Activated T-helper 9 cell treated with anti-CD3 and anti-CD28 coated beads, Interleukin-2, amount 50 U/mL, for 16 hours (primary cell): ENCODE measurements at places on chromosomes 12 and 14.
A peak's percentile ranks its signal among the peaks of the same experiment; 100 is the strongest.

DNA sequence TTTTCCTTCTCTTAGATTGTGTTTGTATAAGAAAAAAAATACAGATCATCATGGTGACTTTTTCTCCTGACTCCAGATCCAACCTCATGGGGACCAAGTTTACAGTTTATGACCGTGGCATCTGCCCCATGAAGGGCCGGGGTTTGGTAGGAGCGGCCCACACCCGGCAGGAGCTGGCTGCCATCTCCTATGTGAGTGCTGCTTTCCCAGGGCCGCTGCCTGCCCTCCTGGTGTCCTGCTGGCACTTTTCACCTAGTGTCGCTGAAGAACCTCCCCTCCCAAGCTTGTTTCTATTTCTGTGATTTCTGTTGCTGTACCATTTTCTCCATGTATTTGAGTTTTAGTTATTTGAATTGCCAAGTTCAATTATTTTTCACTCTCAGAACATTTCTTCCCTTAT, 24.8 kb upstream of the TEAD4 start:
- no peak for DNase-seq

DNA sequence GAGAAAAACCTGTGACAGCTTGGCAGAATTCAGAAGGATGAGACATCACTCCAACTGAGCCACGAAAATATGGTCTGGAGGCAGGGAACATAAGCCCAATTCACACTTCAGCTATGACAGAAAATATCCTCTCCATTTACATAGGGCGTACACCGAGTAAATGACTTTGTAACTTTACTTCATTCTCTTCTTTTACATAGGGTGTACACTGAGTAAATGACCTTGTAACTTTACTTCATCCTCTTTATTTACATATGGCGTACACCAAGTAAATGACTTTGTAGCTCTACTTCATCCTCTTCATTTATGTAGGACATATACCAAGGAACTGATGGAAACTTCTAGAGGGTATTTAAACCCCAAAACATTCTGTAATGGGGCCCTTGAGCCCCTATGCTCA, 14.1 kb upstream of the MAPKAPK5 start:
- no peak for DNase-seq

DNA sequence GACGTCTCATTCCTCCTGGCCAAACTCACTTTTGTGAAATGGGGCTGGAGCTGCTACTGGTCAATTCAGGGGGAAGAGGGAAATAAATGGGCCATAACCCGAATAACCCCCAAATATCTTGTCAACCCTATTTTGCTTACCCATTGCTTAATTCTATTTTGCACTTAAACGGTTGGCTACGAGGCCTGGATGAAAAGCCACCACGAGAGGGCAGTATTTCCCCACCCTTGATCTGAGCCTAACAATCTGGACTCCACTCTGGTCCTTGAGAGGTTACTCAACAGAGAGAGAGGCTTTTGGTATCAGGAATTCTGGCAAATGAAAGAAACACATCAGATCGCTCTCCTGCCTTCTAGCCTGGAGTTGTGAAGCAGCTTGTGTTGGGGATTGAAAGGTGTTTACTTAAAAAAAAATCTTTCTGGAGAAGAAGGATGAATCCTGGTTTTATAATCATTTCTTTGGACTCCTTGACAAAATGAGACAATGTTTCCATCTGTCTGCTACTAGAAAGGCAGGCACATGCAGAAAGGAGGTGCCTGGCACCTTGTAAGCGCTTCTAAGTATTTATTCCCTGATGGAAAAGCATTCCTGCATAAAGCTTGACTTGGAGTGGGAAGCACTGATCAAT, 22.4 kb upstream of the FBXO21 start:
- DNase-seq: peak; percentile 29

DNA sequence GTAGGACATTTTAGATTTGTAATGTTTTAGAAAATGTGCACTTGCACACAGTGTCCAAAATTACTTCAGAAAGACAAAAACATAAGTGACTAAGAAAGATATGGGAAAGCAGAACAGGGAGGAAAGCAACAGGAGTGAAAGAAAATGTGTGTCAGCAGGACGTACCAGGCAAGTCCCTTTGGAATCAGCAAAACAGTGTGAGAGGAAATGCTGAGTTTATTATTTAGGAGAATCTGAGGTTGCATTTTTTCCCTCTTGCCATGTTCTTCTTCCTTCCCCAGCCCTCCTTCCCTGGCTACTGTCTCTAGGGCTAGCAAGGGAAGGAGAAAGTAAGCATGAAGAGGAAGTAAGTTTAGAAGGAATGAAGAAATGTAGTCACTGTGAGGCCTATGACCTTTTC, 67.7 kb upstream of the CD163 start:
- DNase-seq: no peak

DNA sequence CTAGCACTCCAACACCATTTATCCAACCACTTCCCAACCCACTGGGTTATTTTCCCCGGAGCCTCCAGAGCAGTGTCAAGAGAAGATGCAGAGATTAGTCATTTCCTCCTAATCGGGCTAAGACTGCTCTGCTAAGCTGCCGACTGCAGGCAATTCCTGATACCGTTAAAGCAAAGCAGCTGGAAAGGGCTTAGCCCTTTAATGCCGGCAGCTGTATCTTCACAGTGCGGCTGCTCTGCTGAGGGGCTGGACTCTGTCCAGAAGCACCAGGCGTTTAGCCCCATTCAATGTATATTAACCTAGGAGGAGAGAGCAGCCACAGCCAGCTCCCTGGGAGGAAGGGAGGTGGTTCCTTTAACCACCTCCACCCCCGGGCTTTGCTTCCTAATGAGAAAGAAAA, 11.1 kb downstream of the AQP6 start:
- no peak for DNase-seq

GRCh38 chr14:93959239-93960107, 16.9 kb downstream of the ASB2 start:
- DNase-seq: peak; percentile 91

DNA sequence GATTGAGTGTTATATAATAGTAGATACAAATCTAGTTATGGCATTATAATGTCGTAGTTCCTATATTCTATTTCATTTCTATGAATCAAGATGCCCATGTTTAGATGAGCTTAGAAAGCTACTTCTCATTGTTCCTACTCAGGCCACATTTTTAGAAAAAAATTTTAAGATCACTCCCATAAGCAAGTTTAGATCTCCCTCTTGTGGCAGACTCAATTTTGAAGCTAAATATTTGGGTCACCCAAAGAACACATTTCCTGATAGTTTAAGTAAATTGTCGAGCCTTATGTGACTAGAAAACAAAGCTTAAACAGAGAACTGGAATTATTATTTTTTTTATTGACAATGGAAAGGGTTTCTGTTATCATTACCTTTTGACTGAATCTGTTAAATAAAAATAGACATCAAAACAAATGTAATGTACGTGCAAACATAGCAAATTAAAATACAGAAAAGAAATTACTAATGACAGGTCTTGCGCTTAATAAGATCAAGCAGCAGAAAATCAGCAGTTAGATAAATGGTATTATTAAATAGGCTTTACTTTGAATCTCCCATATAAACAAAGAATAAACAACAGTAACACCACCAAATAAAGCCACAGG, 180.2 kb downstream of the ACSS3 start:
- no peak for DNase-seq

DNA sequence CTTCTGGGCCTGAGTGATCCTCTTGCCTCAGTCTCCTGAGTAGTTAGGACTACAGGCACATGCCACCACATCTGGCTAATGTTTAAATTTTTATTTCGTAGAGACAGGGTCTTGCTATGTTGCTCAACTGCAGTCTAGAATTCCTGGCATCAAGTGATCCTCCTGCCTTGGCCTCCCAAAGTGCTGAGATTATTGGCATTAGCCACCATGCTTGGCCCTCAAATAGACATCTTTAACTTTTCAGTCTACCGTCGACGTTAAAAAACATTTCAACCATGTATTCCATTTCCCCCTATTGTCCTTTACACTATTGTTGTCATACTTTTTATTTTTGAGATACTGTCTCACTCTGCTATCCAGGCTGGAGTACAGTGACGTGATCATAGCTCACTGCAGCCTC, 22.4 kb downstream of the ERH start:
- no peak for DNase-seq

DNA sequence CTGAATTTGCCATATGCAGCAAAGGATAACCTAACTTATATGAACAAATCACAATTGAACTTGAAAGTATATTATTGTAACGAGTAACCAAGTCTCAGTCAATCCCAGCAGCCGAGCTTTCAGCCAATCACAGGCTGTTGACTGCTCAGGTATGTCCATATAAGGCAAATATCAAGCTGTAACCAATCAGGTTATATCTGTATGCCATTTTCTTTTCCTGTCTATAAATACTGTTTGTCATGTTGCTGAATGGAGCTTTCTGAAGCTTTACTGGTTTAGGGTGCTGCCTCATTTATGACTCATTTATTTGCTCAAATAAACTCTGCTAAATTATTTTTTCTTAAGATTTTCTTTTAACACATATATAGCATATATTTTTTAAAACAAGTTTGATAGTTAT, 1059.5 kb downstream of the GALC start:
- DNase-seq: no peak

DNA sequence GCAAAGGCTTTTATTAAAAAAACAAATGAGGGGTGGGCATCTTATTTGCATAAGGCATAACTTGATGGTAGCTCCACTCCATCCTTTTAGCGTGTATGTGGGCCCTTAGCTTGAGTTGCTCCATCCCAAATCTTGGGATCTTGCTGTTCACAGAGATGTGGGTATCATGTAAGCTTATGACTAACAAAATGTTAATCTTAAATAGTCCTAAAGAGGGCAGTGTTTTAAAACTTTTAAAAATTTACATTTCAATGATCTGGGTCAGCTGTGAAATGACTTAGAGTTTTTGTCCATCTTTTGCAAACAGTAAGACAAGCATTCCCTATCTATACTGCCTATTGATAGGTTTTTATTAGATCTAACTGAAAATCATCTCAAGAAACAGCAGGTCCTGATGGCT, 86.0 kb downstream of the SLCO1A2 start:
- DNase-seq: no peak

- no peak for DNase-seq
Measured at GRCh38 chr12:121648458-121649028, 20.9 kb downstream of the MORN3 start.

DNA sequence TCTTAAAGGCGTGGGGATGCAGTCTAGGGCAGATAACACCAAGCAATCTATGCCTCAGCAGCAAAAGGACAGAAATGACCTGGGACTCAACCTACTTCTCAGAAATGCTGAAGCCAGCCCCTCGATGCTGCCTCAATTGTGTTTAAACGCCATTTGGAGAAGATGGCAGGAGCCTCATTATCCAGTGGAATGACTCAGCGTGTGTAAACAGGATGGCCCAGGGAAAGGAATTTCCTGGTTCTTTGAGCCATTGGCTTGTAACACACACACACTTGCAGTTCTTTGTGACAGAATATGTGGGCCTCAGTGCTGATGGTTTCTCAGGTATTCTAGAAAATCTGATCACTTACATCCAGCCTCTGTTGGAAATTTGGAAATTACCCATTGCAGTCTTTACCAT, 154.3 kb downstream of the NTF3 start:
- DNase-seq: no peak

DNA sequence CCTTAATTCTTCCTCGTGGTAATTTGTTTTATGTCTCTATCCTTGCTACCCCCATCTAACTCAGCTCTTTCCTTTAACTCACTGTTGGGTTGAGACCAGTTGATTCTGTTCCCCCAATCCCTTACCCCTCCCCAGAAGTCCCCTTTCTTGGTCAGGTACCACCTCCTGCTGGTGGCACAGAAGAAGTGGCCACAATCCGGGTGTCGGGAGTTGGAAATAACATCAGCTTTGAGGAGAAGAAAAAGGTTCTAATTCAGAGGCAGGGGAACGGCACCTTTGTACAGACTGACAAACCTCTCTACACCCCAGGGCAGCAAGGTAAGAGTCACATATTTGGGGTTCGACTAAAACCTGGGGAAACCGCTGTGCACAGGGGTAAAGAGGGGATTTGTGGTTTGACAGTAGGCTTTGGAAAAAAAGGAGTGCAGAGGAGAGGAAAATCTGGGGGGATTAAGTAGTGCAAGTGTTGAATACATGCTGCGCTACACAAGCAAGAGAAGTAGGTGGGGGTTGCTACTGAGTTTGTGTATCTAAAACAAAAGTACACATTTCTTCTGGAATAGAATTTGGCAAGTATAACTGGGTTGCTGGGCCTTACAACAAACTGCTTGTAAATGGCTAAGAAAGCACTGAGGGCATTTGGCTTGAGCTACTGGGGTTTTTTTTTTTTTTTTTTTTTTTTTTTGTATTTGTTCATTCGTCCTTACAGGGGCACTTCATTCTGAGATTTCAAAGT, 1.3 kb downstream of the A2ML1 start:
- DNase-seq: no peak

- DNase-seq: peak; percentile 33
Measured at GRCh38 chr14:77067632-77068516, 30.2 kb upstream of the CIPC start.

GRCh38 chr12:113403435-113404415, at the start of gene SDS:
Gene SDS, minus strand, starts transcription at chr12:113403887. Its CDS starts 4,179 bp downstream, at chr12:113399708.
- DNase-seq: no peak

- no peak for DNase-seq
Measured at GRCh38 chr12:118402251-118402650, 25.9 kb downstream of the SUDS3 start.

DNA sequence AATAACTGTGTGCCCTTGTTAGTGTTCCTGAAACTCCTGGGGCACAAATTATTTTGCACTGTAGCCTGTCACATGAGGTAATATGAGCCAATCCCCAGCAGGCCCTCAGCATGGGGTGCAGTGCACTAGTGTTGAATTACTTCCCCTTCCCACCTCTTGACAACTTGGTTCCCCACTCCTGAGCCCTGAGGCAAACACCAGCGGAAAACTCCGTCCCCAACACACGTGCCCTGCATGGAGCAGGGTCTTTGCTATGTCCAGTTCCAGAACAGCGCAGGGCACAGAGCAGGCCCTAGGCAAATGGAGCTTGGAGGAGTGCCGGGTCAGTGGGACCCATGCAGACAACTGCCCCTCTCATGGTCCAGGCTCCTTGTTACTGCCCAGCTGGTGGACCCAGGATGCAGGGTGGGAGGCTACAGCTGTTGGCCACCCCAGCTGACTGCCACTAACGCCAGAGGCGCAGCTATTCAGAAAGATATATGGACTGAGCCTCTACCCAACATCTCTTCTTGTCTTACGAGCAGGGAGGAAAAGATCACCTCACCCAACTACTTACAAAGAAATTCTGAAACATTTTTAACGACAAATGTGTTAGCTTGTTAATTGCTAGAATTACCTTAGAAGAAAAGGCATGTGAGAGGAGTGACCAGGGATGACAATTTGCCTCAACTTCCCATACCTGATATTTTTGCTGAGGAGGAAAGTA, 71.6 kb downstream of the NT5DC3 start:
- no peak for DNase-seq

- DNase-seq: no peak
Measured at GRCh38 chr14:105475269-105476096, 862 bp downstream of the CRIP2 start.

GRCh38 chr12:93438266-93439050, 3.3 kb downstream of the UBE2N start:
- no peak for DNase-seq
